Stimulated activated CD4-positive, alpha-beta T cell treated with anti-CD3 and anti-CD28 coated beads, Interleukin-1b, Interleukin-23, amount 100 ng/mL, for 1 hour (primary cell): ENCODE measurements at places on chromosomes 3 and 15.

DNA sequence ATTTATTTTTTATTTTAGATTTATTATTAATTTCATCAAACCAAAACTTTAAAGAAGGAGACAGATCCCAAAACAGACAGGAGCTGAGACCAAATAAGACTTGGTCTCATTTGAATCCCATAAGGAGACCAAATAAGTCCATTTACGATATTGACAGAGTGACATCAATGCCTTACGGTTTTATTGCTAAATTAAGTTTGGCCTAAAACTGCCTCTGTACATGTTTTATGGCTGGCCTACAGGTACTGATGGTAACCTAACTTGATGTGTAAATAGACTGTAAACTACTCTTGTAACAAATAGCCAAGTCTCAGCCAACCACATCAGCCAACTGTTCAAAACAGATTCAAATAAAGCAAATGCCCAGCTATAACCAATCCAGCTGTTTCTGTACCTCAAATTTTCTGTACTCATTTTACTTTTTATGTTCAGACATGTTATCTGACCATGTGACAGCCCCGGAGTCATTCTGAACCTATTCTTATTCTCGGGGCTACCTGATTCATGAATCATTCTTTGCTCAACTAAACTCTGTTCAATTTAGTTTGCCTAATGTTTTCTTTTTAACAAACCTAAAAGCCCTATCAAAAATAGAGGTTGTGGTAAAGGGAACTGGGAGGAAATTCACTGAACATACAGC, 89.4 kb upstream of the CDAN1 start:
- no peak for DNase-seq

DNA sequence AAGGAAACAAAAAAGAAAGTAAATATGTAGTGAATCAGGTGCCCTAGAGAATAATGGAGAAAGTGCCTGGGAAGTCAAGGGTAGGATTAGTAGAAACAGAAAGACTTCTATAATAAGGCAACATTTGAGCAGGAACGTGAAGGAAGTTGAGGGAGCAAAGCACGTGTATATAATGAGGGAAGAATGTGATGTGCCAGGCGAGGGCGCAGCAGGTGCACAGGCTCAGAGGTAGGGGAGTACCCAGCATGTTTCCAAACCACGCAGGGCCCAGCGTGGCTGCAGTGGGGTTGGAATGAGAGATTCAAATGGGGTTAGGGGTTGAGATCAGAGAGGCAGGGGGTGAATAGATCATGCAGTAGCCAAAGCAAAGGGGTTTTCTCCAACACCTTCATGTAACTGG, 91.9 kb upstream of the VGLL4 start:
- DNase-seq = no peak

DNA sequence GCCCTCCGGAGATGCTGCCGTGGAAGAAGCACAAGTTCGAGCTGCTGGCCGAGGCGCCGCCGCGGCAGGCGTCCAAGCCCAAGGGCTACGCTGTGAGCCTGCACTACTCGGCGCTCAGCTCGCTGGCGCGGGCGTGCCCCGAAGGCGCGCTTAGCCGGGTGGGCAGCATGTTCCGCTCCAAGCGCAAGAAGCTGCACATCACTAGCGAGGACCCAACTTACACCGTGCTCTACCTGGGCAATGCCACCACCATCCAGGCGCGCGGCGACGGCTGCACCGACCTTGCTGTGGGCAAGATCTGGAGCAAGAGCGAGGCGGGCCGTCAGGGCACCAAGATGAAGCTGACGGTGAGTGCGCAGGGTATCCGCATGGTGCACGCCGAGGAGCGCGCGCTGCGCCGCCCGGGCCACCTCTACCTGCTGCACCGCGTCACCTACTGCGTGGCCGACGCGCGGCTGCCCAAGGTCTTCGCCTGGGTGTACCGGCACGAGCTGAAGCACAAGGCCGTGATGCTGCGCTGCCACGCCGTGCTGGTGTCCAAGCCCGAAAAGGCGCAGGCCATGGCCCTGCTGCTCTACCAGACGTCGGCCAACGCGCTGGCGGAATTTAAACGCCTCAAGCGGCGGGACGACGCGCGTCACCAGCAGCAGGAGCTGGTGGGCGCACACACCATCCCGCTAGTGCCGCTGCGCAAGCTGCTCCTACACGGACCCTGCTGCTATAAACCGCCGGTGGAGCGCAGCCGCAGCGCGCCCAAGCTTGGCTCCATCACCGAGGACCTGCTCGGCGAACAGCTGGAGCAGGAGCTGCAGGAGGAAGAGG, 1.3 kb downstream of the FAM43A start:
- DNase-seq = peak; percentile 4

- no peak for DNase-seq
Measured at GRCh38 chr3:139136469-139137202, 91.9 kb upstream of the PRR23C start.

DNA sequence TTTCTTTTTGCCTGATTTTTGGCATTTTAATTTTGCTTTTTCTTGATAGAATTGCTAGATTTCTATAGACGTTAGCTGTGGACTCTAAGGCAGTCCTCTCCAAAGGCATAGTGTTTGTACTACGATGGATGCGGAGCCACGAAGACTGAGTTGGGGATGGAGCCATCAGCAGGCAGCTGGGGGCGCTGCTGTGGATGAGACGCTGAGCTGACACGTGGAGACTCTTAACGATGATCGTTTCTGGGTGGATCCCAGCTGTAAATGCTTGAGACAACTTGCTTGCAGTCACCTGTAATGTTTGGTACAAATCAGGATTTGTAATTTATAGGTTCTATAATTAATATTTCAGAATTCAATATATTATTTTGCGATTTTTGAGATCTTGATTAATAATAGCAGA, 13.3 kb upstream of the PPP1R2 start:
- no peak for DNase-seq

DNA sequence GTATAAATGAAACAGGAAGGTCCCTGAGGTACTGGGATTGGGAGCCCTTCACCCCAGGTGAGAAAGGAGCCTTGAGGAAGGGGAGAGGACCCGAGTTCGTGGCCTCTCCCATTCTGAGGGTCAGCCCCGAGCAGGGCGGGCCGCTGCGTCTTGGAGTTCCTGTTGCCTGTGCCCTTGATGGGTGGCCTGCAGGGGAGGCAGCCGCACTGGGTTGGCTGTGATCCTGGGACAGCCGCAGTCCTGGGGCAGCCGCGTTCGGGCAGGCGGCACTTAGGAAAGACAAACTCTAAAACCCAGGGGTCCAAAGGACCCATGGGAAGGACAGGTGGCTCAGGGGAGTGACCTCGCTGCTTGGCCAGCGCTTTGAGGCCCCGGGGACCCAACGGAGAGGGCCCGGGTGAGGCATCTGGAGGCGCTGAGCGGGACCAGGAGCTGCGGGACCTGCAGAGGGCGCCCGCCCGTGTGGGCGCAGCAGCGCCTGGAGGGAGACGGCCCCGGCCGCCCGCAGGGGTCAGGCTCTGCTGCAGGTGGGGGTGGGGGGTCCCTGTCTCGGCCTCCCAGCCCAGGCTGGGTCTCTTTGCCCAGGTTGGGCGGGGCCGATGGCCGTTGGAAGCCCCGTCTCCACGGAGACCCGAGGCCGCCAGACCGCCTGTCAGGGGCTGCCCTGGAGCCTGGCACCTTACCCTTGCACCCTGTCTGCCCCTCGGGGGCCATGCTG, 65.1 kb downstream of the HMCES start:
- DNase-seq = peak; percentile 10
